ENCODE measurements at places on chromosomes 4 and X.
A peak's percentile ranks its signal among the peaks of the same experiment; 100 is the strongest.

DNA sequence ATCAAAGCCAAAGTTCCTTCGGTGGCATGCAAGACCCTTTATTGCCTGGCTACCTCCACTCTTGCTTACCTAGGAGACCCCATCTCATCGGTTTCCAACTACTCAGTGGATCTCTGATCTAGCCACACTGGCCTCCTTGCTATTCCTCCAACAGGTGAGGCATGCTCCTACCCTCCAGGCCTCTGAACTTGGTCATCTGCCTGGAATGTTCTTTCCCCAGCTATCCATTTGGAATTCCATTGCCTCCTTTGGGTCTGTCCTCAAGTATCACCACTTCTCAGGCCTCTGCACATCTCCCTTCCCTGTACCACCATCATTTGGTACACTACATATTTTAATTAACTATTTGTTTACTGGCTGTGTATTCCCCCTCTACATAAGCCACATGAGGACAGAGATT, 11.2 kb downstream of the LGI2 start:
- no peak for DNase-seq

DNA sequence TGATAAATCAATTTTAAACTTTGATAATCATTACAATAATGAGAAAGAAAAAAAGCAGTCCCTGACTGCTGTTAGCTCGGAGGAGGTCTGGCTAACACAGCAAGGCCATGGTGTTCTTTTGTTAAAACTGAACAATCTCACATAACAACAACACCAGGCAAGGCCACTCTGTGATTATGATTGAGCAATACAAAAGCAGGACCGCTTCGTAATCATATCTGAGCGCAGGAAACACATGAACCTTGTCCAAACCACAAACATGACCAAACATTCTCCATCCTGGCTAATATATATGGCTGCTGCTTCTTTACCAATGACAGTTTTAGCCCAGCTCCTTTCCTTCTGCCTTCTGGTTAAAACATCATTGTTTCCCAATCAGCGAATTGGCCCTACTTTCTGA, 76.8 kb upstream of the DDX53 start:
- no peak for DNase-seq

- no peak for DNase-seq
Measured at GRCh38 chrX:109707720-109708119, 25.3 kb downstream of the ACSL4 start.

DNA sequence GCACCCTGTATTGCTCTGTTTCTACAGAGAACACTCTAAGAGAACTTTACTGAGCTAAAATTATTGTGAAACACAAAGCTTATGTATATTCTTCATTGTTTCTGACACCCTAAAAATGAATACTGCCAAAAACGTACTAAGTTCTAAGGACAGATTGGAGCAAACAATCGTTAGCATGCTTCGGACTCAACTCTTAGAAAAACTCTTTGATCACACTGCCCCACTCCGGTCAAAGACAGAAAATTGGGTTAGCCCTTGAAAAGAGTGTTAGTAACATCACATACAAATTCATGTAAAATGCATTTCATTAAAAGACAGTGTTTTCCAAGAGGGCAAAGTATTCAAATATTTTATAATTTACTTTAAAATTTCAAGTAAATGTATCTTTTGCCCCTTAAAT, 177.4 kb downstream of the DCHS2 start:
- DNase-seq, result no peak

GRCh38 chr4:105147553-105148161, 981 bp downstream of the TET2 start:
- no peak for DNase-seq

- DNase-seq, result no peak
Measured at GRCh38 chrX:78619834-78620233, 39.3 kb downstream of the RTL3 start.

DNA sequence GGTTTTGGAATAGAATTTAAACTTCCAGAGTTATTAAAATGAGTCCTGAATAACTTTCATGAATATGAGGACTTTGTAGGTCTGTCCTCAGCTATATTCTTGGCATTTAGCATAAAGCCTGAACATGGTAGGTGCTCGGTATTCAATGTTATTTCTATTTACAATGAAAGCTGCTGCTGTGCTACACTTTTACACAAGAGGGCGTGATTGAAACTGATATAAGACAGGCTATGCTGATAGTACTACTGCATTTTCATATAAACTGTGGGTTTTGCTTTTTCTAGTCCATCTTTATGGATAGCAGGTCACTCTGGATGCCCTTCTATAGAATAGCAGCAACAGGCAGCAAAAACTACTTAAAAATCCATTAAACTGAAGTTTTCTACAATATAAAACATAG, 12.3 kb upstream of the GNPDA2 start:
- peak; percentile 20 for DNase-seq
